ENCODE measurements at places on chromosomes 1 and 21. TPM values are rescaled to one million over a fixed set of nuclear protein-coding genes. Genes with fewer than 3 reads are reported as not detected.
A peak's percentile ranks its signal among the peaks of the same experiment; 100 is the strongest.

The CELA3A gene
- total RNA-seq = not detected

The EPHA2 gene
- total RNA-seq = 24.0 TPM

The CELA3B gene
- total RNA-seq = not detected

- peak; percentile 77 for DNase-seq
- no peaks in the 10 kb centered on the region for H3K27me3 ChIP-seq
- peaks cover 41% of the 10 kb centered on the region for H3K4me1 ChIP-seq
- peak overlapping the region; percentile 64 for H3K27ac ChIP-seq
- H3K36me3 ChIP-seq = no peaks in the 10 kb centered on the region
Measured at GRCh38 chr21:45319461-45320211, 31.9 kb upstream of the POFUT2 start.

DNA sequence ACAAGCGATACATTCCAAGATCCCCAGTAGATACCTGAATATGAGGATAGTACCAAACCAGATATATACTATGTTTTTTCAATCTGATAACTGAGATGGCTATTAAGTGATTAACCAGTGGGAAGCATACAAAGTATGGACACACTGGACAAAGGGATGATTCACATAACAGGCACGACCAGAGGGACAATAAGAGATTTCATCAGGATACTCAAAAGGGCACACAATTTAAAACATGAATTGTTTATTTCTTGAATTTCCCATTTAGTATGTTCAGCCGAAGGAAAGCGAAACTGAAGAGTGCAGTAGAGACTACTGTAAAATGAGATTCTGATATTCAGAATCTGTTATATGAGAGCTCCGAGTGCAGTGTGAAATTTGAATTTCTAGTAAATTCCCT, 10.6 kb downstream of the ZZZ3 start:
- DNase-seq = peak; percentile 53
- H3K4me3 ChIP-seq = no peak overlapping the region
- H3K4me1 ChIP-seq = peaks cover 17% of the 10 kb centered on the region

DNA sequence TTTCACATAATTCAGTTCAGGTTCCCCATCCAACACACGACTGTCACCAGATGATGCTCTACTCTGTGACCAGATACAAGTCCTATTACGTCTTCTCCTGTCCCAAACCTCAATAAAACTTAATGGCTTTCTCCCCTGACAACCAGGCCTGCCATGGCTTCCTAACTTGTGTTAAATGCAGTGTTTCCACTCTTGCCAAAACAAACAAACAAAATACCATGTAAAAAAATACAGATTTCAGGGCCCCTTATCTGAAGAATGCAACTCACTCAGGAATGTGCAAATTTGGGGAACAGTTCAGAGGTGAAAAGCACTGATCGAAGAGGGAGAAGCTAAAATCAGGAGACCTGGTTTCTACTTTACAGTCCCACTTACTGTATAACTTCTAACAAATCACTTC, 863 bp upstream of the NUF2 start:
- H3K36me3 ChIP-seq = peaks cover 2% of the 10 kb centered on the region
- DNase-seq = no peak
- peak overlapping the region; percentile 12 for H3K27ac ChIP-seq
- peaks cover 3% of the 10 kb centered on the region for H3K4me1 ChIP-seq

DNA sequence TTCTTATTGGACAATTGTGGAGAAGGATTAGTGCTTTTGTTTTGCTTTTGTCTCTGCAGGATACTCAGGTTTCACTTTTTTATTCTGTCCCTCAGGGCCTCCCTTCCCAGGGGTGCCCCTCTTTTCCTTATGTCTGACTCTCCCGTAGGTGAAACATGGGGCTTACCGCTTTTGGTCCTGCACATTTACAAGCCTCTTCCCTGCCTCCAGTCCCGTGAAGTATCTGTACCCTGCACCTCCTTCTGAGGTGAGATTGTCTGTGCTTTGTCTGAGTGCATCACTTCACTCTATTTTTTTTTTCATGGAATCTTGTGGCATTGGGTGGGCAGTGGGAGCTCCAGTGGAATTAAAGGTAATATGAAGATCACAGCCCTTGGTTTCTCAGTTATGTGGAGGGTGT, 758.1 kb upstream of the TPTE start:
- DNase-seq = no peak
- no peaks in the 10 kb centered on the region for H3K4me1 ChIP-seq
- H3K4me3 ChIP-seq = no peak overlapping the region
- H3K27me3 ChIP-seq = no peaks in the 10 kb centered on the region
- no peak overlapping the region for H3K27ac ChIP-seq

- no peaks in the 10 kb centered on the region for H3K4me1 ChIP-seq
- peaks cover 8% of the 10 kb centered on the region for H3K27me3 ChIP-seq
- DNase-seq = no peak
- H3K27ac ChIP-seq = no peak overlapping the region
- no peak overlapping the region for H3K4me3 ChIP-seq
Measured at GRCh38 chr1:165387961-165388360, 31.4 kb upstream of the LMX1A start.

The CYP4X1 gene
- not detected for total RNA-seq

The TTF2 gene
- total RNA-seq = 14.7 TPM

DNA sequence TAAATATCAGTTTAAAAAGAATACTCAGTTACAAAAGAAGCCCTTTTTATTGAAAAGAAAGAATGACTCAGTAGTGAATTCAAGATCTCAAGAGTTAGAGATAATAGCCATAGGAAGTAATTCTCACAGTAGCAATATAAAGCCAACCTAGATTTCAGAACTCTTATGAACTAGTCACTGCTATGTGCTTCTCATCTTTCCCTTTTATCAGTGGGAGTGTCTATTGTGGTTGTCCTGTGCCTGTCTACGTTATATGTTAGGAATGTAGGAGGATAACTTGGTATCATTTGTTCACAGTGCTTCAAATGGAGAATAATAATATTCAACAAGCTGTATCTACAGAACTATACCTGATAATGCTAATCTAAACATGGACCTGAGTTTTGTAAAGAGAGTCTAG, 73.1 kb upstream of the RGS21 start:
- H3K4me3 ChIP-seq = no peak overlapping the region
- no peaks in the 10 kb centered on the region for H3K27me3 ChIP-seq
- no peak overlapping the region for H3K27ac ChIP-seq
- DNase-seq = peak; percentile 21
- H3K36me3 ChIP-seq = no peaks in the 10 kb centered on the region

DNA sequence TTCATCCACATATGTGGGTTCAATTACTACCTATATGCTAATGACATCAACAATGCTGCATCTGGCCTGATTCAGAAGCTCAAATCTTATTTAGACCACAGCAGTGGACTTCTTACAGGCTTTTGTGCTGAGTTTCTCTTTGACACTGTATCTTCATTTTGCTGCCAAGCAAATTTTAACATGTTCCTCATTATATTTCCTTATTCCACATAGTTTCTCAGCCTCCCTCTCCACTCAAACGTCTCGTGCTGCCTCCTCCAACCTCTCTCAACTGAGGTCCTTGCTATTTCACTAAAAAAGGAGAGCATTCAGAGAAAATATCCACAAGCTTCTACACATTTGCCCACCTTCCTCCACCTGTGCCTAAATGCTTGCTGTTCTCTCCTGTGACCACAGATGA, 6.5 kb downstream of the TDRKH start:
- H3K4me3 ChIP-seq = no peak overlapping the region
- peaks cover 21% of the 10 kb centered on the region for H3K27me3 ChIP-seq
- no peak overlapping the region for H3K27ac ChIP-seq
- no peaks in the 10 kb centered on the region for H3K36me3 ChIP-seq
- DNase-seq = no peak

DNA sequence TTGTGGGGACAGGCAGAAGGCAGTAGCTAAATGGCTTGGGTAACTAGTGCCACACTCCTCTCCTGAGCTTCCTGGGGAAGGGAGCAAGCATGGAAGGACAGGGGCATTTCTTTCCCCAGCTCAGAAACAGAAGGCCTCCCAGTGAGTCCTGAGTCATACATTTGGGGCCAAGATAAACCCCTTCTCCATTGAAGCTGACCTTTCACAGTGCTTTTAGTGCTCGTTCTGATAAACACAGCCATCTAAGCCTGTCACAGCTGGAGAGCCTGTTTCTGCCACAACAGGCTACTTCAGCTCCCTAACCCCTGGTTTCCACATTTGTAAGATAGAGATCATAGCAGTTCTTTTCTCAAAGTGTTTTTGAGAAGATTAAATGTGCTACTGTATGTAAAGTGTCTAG, 374.0 kb downstream of the LMX1A start:
- H3K27ac ChIP-seq = no peak overlapping the region
- H3K27me3 ChIP-seq = no peaks in the 10 kb centered on the region
- no peak overlapping the region for H3K4me3 ChIP-seq
- H3K36me3 ChIP-seq = no peaks in the 10 kb centered on the region
- no peaks in the 10 kb centered on the region for H3K4me1 ChIP-seq

GRCh38 chr1:177659281-177659680, 310.6 kb downstream of the SEC16B start:
- H3K4me1 ChIP-seq = no peaks in the 10 kb centered on the region
- H3K27ac ChIP-seq = no peak overlapping the region
- no peaks in the 10 kb centered on the region for H3K27me3 ChIP-seq
- no peak overlapping the region for H3K4me3 ChIP-seq

DNA sequence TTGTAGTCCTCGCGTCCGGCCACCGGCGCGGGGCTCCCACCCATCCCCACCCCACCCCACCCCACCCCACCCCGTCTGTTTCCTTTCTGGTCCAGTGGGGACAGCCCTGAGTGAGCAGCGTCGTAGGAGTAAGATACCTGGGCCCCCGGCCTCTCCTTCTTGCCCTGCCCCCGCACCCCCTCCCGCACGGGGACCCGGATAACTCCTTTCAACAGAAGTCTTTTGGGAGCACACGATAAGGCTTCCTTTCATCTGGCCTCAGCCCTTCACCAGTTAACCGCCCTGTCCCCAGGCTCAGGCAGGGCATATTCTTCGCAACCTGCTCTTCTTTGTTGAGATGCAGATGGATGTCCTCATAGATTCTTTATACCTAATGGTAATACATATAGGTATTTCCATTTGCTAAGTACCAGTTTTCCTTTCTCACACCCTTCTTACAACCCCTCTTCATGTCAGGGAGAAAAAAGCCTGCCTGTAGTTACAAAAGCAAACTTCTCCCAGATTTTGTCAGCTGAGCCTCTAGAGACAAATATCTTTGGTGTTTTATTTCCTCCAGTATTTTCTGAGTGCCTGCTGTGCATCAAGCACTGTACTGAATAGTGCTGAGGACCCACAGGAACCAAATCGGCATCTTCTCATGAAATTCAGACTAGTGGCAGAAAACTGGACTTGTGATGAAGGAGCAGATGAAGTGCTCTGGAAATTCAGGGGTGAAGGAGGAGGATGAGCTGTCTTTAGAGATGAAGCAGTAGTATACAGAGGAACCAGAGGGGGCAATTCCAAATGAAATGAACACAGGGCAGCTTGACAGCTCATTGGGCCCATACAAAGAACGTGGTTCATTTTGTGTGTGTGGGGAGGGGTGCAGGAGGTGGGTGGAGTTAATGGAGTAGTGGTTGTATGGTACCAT, 33.6 kb downstream of the SLC2A1 start:
- H3K27ac ChIP-seq = peak overlapping the region; percentile 72
- DNase-seq = no peak
- peak overlapping the region; percentile 67 for H3K4me3 ChIP-seq

DNA sequence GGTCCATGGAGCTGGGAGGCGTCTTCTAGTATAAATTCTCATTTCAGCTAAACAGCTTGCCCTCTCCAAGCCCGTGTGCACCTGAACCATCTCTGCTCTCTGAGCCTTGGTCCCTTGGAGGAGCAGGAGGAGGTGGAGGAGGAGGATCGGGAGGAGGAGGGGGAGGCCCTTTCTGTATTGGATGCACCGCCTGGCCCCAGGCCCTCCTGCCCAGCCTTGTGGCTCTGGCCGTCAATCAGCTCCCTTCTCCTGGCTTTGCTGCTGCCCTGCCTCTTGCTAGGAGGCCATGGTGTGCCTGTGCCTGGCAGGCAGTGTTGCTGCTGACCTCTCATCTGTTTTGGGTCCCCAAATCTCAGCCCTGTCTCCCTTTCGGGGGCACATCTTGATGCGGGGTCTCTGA, 9.0 kb downstream of the COL18A1 start:
- H3K27me3 ChIP-seq = no peaks in the 10 kb centered on the region
- H3K4me3 ChIP-seq = no peak overlapping the region
- H3K27ac ChIP-seq = no peak overlapping the region
- no peak for DNase-seq
- H3K36me3 ChIP-seq = peaks cover 8% of the 10 kb centered on the region

- H3K4me3 ChIP-seq = no peak overlapping the region
- no peak overlapping the region for H3K27ac ChIP-seq
- DNase-seq = peak; percentile 57
- H3K27me3 ChIP-seq = peaks cover 2% of the 10 kb centered on the region
Measured at GRCh38 chr1:164914208-164914607, 355.2 kb downstream of the PBX1 start.

GRCh38 chr1:1332031-1332755, 1.1 kb downstream of the TAS1R3 start:
- no peak for DNase-seq
- H3K27ac ChIP-seq = no peak overlapping the region
- no peak overlapping the region for H3K4me3 ChIP-seq
- H3K36me3 ChIP-seq = peaks cover 12% of the 10 kb centered on the region

DNA sequence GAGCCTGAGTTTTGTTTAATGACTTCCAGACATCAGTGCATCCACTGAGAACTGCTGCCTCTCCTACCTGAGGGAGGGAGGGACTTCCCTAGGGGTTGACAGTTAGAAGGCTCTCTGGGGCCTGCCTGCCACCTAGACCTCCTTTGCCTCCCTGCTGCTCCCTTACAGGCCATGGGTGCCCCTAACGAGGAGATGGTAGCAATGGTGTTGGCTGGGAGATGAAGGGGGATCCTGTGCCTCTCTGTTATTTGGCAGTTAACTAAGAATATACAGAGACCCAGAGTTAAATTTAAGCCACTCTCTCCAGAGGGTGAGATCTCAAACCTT, 66.1 kb downstream of the UBE2U start:
- peaks cover 9% of the 10 kb centered on the region for H3K27me3 ChIP-seq
- DNase-seq = no peak
- H3K4me3 ChIP-seq = no peak overlapping the region
- H3K36me3 ChIP-seq = no peaks in the 10 kb centered on the region

The OR6F1 gene
- total RNA-seq = not detected

The TNNI3K gene
- 0.90 TPM for total RNA-seq

GRCh38 chr1:112902221-112902620, 53.8 kb downstream of the SLC16A1 start:
- H3K27me3 ChIP-seq = no peaks in the 10 kb centered on the region
- peaks cover 6% of the 10 kb centered on the region for H3K4me1 ChIP-seq
- no peak overlapping the region for H3K27ac ChIP-seq
- no peak for DNase-seq
- no peaks in the 10 kb centered on the region for H3K36me3 ChIP-seq

The ADCY10 gene
- under 0.01 TPM for total RNA-seq

- H3K27ac ChIP-seq = no peak overlapping the region
- H3K27me3 ChIP-seq = no peaks in the 10 kb centered on the region
- DNase-seq = no peak
- H3K4me1 ChIP-seq = peaks cover 2% of the 10 kb centered on the region
Measured at GRCh38 chr21:27062443-27062842, 95.6 kb upstream of the ADAMTS5 start.

The S100A1 gene
- not detected for total RNA-seq

The ADGRB2 gene
- total RNA-seq = 2.2 TPM

The PRDM2 gene
- 3.4 TPM for total RNA-seq

All from IMR-90 (cell line).